ENCODE measurements at places on chromosomes 12 and 14. TPM values are rescaled to one million over a fixed set of nuclear protein-coding genes. Genes with fewer than 3 reads are reported as not detected.

MORN3 gene
- 0.17 TPM for total RNA-seq

DEPDC4 gene
- total RNA-seq: 2.1 TPM

DNA sequence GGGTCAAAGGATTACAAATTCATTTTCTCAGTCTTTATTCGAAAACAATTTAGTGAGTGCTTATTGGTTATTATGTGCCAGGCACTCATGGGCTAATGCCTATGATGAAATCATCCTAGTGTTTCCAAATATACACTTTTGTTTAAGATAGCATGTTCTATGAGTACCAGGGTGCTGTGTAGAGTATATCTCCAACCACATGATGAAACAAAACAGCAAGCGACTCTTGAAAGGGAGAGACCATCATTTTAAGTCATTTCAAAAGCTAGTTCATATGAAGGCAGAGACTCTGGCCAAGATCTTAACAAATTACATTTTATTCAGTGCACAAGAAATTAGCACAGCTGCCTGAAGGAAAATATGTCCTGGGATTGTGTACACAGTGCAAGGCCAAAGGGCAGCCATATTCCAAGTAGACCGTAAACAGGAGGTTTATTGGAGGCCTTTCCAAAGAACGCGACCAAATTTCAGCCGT lies 204.2 kb downstream of the EFCAB11 start:
- DNase-seq: no peak

DNA sequence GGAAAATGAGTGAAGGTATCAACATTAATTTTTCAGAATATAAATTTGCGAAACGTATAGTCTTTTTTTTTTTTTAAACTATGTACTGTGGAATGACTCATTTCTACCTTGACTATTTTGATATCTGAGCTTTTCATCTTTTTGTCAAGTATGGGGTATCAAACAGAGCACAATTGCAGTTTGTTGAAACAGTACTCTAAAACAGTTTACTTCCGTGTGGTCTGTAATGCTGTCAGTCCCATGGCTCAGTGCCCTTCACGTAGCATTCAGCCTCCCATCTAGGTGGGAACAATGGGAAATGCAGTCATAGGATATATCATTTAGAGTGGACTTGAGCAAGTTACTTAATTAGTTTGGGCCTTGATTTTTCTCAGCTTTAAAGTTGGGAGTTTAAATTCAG lies 139.5 kb downstream of the ERC1 start:
- no peak for DNase-seq

- DNase-seq: no peak
These were observed 73.6 kb downstream of the TESC start for GRCh38 chr12:117025481-117026151.

- no peak for DNase-seq
These were observed 190.3 kb upstream of the ATF7IP start for GRCh38 chr12:14175206-14175605.

- DNase-seq: no peak
These were observed 67.4 kb downstream of the MED13L start for GRCh38 chr12:116210131-116210530.
